Activated CD4-positive, CD25-positive, alpha-beta regulatory T cell treated with anti-CD3 and anti-CD28 coated beads, Interleukin-2, amount 50 U/mL, for 16 hours (primary cell): ENCODE measurements at places on chromosomes 2 and 18.
A peak's percentile ranks its signal among the peaks of the same experiment; 100 is the strongest.

DNA sequence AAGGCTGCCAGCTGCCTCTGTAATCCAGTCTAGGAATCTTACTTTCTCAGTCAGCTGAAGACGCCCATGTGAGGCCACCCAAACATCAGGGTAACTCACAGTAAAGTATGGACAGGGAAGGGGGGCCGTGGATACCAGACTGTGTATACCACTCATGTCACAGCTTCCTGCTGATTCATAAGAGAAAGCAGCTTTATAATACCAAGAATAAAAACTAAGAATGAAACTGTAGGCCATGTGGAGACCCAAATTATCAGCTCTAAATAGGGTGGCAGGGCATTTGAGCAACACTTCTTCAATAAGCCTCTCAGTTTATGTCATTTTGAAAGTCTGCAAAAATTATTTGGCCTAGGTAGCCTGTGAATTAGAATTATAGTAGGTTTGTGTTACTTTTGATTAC lies 115.0 kb upstream of the CDCA7 start:
- DNase-seq: no peak

GRCh38 chr2:216536734-216537210 lies 38.1 kb downstream of the RPL37A start:
- no peak for DNase-seq

DNA sequence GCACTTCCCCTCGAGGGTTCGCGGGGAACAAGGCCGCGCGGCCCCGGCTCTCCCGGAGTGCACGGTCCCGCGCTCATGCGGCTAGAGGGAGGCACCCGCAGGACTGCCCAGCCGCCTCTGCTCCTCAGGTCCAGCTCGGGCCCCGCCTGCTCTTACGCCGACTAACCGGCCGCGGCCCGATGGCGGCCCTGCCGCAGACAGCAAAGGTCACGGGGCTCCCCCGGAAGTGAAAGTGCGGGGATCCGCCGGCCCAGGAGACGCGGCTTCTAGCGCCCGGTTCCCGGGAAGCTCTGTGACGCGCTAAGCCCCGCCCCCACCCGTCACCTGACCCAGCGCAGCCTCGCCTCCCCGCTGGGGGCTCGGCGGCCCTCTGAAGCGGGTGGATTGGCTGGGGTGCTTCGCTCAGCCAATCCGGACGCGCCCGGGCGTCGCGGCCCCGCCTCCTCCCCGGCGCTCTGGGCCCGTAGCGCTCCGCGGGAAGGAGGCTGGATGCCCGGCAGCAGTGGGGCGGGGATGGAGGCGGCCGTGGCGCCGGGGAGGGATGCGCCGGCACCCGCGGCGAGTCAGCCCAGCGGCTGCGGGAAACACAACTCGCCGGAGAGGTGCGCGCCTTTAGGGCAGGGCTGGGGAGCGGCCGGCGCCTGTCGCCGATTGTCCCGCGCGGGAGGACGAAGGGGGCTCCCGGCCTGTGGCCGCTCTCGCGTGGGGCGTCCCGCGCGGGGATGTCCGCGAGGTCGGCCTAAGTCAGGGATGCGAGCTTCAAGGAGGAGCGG lies at the start of gene SCLY:
Gene SCLY, plus strand, starts transcription at position 460 of the 773 bp plus-strand sequence. Its CDS starts 54 bp downstream, at position 514.
- DNase-seq: peak; percentile 90

DNA sequence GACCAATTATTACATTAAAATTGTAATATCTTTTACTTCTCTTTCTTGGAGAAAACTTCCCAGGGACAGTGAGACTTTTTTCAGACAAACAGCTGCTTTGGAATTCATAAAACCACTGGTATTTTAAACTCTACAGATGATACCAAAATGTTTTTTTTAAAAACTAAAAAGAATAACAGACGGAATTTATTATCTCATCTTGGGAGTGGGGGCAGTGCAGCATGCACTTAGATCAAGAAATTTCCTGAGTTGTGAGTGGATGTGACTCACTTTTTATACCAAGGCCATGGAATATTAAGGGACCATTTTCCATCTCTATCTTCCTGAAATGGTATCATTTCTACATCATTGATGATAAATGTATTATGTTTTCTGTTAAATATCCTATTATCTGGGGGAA lies 422.8 kb upstream of the HNRNPA3 start:
- no peak for DNase-seq
